ENCODE measurements at places on chromosomes 12 and 14.

DNA sequence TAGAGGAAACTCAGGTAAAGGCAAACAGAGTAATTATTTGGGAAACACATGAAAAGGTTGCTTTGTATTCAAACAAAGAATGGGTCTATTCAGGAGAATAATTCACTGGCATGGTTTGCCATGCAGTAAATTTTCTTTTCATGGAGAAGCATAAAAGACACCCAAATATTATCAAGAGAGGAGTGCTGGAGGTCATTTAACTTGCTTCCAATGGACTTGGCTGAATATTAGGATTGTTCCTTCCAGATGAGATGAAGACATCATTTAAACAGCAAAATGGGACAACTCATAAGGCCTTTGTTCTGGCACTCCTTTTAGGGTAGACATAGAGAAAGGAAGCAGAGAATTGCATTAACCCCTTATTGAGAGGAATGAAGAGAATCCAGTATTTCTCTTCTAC, 38.7 kb downstream of the WIF1 start:
- no peak for DNase-seq

GRCh38 chr12:91017043-91017442, 12.3 kb upstream of the EPYC start:
- DNase-seq: no peak

GRCh38 chr12:20963762-20964161, 153.3 kb downstream of the SLCO1B3 start:
- DNase-seq: no peak

DNA sequence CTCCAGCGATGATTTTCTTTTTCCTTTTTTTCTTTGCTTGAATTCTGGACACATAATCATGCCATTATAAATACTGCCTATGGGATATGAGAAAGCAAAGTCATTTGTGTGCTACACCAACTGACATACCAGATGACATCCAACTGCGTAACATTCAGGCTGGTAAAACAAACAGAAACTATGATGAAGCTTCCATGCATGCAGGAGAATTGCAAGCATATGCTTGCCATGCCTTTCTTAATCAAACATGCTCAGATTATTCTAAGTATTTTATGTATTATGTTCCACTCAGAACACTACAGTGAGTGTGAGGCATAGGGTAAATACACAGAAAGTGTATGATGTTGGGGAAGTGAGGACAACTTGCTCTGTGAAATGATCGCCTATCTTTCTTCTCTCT, 97.4 kb downstream of the C12orf50 start:
- no peak for DNase-seq

DNA sequence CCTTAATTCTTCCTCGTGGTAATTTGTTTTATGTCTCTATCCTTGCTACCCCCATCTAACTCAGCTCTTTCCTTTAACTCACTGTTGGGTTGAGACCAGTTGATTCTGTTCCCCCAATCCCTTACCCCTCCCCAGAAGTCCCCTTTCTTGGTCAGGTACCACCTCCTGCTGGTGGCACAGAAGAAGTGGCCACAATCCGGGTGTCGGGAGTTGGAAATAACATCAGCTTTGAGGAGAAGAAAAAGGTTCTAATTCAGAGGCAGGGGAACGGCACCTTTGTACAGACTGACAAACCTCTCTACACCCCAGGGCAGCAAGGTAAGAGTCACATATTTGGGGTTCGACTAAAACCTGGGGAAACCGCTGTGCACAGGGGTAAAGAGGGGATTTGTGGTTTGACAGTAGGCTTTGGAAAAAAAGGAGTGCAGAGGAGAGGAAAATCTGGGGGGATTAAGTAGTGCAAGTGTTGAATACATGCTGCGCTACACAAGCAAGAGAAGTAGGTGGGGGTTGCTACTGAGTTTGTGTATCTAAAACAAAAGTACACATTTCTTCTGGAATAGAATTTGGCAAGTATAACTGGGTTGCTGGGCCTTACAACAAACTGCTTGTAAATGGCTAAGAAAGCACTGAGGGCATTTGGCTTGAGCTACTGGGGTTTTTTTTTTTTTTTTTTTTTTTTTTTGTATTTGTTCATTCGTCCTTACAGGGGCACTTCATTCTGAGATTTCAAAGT, 1.3 kb downstream of the A2ML1 start:
- no peak for DNase-seq

- no peak for DNase-seq
Observed at GRCh38 chr12:132432126-132432705, 57.7 kb upstream of the FBRSL1 start.

DNA sequence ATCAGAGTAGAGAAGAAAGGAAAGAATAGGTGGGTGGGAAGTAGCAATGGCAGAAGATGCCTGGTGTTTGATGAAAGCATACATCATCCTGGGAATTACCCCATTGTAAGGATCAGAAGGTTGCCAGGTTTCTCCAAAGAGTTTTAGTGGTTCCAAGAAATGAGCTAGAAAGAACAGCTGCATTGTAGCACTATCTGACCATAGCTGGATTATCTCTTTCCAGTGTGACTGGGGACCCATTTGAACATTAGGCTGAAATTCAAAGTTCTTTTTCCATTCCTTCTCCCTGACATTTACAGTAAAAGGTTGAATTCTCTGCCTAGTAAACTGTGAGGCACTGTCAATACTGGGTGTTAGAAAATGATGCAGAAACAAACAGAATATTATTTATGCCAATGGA, 244.4 kb downstream of the GALC start:
- no peak for DNase-seq

- no peak for DNase-seq
Observed at GRCh38 chr14:105065280-105066228, at the start of gene GPR132. TSS of gene GPR132 (minus strand) at chr14:105065430. CDS start at chr14:105055420, 10,010 bp downstream.

- no peak for DNase-seq
Observed at GRCh38 chr12:68919581-68920239, 13.3 kb downstream of the CPM start.

DNA sequence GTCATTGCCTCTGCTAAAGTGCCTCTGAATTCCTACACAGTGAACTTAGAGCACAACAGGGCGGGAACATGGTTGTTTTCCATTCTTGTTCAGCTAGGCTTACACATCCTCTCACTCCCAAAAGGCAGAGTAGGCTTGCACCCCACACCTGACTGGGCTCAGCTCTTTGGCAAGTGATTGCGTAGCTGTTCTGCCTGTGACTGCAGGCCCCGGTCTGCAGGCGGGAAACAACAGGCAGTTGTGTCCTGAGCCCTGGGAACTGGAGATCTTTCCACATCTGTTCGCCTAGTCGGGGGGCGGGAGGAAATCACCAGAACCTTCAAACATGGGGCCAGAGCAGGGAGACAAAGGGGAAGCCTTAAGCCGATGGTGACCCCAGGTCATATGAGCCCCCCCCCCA, 274.7 kb downstream of the ZFP36L1 start:
- no peak for DNase-seq

DNA sequence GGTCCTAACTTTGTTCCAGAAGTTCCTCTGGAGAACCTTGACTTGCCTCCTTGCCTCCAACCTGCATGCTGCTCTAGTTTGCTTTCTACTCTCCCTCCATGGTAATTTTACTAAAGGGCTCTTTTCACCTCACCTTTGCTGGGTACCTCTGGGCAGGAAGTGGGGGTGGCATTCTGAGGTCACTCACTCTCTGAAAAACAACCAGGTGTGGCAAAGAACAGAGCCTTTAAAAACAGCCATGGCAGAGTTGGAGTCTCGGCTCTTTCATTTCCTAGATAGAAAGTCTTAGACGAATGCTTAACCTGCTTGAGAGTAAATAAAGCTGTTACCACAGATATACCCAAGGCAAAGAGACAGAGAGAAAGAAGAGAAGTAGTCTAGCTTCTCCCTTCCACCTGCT, 827.9 kb downstream of the BCL11B start:
- no peak for DNase-seq

DNA sequence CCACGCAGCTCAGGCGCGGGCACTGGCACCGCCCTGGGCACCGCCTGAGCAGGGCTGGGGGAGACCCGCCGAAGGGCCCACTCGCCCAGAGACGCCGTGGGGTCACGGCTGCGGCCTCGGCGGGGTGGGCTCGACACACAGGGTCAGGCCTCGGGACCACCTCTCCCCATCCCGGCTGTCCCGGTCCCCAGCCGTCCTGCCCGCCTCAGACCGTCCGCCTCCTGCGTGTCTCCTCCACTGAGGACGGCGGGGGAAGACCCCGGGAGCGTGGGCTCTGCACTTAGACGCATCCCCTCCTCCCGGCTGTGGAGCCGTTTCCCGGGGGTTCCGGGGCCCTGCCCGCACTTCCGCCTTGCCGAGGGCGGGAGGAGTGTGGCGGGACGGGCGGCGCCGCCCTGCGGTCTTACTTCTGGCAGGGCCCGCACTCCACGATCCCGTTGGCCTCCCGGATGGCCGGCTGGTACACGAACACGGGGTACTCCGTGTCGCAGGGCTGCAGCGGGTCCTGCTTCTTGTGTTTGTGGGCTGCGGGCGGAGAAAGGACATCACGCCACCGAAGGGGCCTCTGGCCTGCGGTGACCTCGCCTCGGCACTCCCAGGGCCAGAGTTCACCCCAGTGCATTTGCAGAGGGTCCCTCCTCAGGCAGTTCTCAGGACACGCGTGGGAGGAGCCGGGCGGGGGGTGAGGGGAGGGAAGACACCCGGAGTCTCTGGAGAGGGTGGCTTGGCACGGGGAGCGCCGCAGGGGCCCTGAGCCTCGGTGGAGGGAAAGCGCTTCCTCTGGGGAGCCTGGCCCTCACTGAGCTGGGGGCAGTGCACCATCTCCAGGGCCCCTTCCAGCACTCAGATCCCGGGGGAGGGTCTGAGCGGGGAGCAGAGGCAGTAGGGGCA, 23.1 kb upstream of the LRTM2 start:
- no peak for DNase-seq

DNA sequence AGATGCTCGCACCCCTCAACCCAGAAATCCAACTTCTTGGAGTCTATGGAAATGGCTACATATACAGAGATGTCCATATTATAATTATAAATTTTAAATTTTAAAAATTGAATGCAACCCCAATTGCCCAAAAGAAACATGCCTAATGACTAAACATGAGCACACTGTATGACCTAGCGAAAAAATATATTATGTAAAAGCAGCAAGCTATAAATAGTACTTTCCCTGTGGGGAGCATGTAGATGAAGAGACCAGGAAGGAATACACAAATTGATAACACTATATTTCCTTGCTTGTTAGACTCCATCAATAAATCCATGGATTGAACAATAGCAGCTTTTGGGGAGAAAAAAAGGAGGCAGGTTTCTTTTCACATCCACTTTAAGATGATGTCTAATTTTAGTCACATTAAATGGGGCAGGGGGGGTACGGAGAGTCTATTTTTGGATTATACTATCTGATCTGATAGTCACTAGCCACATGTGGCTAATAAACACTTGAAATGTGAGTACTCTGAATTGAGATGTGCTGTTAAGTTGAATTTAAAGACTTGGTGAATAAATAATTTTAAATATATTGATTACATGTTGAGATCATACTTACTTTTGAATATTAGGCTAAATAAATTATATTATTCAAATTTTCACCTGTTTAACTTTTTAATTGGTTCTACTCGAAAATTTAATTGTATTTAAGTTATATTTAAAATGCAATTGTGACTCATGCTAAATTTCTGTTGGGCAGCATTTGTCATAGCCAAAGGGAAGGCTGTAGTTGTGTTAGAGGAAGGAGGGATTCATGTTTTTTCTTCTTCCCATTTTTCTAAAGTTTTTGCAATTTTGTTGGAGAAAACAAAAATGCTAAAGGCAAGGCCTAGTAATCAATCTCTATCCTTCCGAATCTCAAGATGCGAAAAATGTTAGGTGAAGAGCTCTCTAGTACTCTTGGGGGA, 17.5 kb downstream of the MAX start:
- no peak for DNase-seq

DNA sequence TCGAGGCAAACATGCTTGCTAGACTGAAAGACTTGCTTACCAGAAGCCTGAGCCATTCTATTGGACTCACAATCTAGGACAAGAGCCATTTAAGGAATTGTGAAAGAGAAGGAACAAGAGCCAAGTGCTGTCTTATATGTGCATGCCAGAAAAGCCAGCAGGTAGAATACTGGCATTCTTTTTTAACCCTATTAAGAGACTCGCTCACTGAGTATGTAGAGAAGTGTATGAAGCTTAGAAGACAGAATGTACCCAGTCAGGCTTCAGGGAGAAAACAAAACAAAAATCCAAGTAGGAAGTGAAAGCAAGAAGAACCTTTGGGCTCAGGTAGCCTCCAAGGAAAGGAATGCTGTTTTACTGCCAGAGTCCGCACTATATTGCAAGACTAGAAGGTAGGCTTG, 65.9 kb downstream of the DCAF5 start:
- DNase-seq: no peak

DNA sequence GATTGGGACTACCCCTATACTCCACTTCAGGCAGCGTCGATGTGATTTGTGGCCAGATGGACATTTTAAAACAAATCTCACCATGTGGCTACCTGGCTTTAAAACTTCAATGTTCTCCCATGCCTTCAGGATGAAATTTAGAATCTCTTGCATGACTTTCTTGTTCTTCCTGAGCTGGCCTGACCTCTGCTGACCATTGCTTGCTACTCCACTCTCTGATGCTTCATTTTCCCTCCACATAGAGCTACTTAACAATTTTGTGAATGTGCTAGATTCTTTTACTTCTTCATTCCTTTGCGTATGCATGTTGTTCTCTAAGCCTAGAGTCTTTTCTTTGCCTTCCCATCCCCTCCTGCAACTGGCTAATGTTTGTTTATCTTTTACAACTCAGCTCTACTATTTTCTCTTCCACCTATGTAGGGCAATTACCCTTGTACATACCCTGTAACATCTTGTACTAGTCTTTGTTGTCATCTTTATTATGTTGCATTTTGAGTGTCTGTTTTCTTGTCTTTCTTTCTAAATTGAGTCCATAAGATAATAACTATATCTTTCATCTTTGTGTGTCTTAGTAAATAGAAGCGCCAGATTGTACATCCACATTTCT, 41.2 kb downstream of the YLPM1 start:
- DNase-seq: no peak

- no peak for DNase-seq
Observed at GRCh38 chr12:43883748-43884147, 47.9 kb downstream of the TMEM117 start.

DNA sequence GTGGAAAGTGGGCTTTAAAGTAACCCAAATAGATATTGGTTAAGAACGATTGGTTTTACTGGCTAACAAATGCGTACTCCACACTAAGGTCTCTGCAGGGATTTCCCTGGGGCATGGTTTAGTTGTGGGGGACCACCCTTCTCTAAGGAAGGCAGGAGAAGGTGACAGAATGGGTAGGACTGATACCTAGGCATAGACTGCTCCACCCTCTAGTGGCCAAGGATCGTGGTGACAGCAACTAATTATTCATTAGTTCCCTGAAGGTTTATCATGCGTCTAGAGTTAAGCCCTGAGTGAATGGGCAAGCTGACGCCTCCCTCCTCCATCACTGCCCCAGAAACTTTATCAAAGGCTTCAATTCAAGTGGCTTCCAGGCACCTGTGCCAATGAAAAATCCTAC, 9.1 kb downstream of the FAM181A start:
- DNase-seq: no peak

Data from GOT3 (cell line).